M059J (cell line): ENCODE measurements at places on chromosomes 12 and 14. TPM values are rescaled to one million over a fixed set of nuclear protein-coding genes. Genes with fewer than 3 reads are reported as not detected.

GRCh38 chr12:95582230-95583058, 31.2 kb upstream of the USP44 start:
- peak; percentile 57 for DNase-seq

DNA sequence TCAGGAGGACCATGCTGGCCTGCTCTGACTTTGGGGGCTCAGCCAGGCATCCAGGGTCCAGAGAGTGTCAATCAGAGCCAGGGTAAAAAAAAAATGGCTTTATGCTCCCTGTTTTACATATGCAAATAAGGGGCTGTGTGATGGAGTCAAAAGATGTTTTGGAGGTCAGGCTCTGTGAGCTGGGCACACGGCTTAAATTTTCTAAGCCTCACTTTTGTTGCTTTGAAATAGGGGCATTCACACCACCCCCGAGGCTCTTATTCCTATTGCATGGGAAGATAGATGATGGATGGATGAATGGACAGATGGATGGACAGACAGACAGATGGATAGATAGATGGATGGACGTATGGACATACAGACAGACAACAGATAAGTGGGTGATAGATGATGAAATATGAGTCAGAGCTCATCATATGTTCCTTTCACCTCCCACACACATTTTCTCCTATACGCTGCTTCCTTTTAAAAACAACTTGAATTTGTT, 42.7 kb downstream of the RIN3 start:
- no peak for DNase-seq

DNA sequence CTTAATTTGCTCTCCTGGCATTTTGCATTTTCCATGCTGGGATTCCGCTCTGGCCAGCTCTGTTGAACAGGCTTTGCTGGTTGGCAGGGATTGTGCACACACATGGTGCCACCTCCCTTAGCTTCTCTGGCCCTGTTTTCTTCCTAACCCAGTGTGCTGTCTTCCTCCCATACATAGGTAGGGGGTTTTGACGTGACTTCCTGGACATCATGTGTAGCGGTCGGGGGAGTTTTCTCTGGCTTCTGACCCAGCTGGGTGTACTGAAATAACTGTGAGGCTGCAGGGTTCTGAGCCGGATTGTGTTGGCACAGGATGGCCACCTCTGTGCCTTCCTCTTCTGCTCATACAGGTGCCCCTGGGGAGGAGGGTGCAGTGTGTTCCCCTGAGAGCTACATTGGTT, 25.7 kb downstream of the C14orf132 start:
- DNase-seq, result no peak

DNA sequence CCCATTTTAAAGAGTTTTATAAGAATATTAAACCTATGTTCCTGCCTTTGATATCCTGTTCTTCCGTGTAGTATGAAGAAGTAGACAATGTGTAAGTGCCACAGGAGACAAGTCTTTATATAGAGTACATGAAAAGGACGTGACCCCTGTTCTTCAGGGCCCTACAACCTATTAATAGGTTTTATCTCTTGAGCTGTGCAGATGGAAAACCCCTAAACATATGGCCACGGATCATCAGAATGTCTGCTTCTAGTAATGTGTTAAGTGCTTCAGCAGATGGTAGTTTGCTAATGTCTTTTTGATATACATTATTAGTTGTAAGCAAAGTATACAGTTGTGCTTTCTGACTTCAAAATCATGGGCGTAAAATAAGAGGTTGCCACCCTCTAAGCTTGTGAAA, 228.5 kb downstream of the PTPRO start:
- no peak for DNase-seq

DNA sequence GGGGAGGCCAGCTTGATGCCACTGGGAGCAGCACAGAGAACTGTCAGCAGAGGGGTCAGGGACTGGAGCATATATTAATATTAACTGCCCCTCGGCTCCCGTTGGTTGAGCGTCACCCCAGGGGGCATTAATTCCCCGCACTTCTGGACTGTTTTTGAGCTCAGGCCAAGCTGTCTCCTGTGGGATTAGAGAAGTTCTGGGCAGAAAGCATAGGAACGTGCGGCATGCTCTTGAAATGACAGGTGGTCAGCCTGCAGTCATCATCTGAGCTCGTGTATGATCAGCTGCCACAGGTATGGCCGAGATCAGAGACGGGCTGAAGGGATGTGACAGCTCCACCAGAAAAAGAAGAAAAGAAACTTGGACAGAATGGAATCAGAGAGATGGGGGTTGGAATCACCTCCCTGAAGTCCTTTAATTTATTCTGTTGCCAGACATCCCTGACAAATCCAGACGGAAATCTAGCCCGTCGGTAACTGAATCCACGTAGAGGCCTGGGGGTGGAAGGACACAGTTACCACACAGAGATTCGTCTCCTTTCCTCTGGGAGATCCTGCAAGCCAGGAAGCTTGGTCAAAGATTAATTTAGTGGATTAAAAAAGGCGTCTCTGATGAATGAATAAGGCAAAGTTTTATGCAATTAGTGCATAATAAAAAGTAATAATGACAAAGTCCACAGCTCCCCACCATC, 23.6 kb downstream of the NR1H4 start:
- no peak for DNase-seq

- DNase-seq, result no peak
Observed at GRCh38 chr12:54988402-54989054, 4.0 kb upstream of the TESPA1 start.

DNA sequence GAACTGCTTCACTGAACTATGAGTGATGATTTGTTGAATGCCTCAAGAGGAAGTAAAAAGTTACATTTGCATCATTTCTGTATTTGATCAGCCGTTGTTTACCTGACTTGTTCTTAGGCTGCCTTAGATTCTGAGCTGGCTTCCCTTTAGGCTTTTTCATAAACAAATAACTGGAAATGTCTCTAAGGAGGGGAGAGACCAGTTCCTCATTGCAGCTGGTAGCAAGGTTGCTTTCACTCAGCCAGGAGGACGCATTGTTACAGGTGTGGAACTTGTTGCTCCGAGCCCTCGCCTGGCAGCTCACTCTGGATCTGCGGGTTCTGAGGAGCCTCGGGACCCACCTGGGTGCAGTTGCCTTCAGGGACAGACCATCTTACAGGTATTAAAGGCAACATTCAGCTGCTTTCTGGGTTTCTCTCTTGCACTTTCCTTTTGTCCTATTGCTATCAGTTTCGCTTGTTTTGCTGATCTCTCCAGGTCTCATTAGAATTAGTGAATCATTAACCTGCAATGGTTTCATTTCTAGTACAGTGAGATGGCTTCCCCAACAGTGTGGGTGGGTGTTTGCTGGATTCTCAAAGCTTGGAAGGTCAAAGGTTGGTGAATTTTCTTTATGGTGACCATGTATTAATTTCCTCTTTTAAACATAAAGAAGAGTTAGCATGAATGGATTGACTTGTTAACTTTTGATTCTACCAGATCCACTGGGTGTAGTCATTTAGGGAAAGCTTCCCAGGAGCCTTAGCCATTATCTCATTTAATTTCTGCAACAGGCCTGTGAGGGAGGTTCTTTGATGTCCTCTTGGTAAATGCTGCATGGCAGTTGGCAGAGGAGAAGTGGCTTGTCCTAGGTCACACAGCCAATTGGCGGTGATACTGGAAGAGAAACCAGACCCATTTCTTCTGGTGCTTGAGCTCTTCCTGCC, at the start of gene PLEKHG7:
Gene PLEKHG7 (plus strand): TSS at position 236 of the 926 bp plus-strand sequence. CDS start 3,643 bp downstream, outside the sequence.
- DNase-seq, result no peak

DNA sequence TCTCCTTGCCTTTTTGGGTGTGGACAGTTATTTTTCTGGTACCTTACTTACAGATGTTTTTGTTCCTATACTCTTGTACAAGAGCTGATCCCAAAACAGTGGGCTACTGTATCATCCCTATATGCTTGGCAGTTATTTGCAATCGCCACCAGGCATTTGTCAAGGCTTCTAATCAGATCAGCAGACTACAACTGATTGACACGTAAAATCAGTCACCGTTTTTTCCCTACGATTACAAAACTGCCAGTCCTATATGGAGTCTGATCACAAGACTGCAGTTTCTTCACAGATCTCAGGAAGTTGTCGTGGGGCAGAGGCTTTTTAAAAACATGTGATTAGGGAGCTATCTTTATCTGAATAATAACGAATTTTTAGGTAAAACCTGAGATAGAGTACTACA, 1.3 kb downstream of the LYSET start:
- DNase-seq, result no peak

DNA sequence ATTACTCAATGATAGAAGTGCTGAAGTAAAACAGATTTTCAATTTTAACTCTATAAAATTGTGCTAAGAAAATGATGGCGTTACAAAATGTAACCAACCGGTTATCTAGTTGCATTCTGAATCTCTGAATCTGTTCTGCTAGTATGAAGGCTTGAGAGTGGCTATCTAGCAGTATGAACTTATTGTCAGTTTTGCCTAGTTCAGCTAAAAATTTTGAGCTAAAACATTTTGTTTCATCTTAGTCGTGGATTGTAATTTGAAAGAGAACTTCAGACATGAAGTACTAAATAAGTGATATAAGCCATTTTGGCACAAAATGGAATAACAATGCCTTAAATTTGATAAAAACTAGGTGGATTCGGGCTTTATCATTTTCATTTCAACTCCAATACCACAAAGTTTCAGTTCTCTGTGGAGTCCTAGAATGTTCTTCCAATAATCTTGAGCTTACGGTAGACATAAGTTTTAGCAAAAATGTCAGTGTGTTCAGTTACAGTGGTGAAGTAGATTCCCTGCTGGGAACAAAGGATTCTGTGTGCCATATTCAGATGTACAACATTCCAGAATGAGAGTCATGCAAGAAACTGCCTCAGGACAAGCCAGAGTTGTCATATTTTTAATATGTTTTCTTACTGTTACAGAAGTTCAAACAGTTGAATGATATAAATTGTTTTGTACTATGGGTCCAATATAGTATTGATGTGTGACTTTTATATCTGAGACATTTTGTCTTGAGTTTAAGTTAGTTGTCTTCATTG, 28.1 kb downstream of the ATP6V1D start:
- peak; percentile 51 for DNase-seq

GRCh38 chr12:104484079-104484478, 27.3 kb downstream of the CHST11 start:
- DNase-seq, result no peak

DNA sequence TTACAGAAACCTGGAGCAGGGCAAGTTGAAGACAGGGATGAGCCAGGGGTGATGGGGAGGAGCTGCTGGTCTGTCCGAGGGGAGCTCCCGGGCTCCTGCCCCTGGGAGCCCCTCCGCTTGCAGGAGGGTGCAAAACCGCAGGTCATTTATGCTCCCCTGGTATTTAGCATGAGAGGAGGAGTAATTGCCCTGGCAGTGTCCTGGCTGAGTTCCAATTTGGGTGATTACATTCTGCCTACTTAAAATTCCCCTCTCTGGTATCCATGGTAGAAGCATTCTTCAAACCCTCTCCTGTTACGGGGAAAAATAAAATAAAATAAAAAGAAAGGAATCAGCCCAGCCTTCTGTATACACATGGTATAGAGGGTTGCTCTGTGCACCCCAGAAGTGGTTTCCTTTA, 61.7 kb upstream of the VRK1 start:
- no peak for DNase-seq

- DNase-seq, result peak; percentile 98
Observed at GRCh38 chr12:45234139-45234865, 18.4 kb downstream of the ANO6 start.

- no peak for DNase-seq
Observed at GRCh38 chr12:4434301-4434700, 11.3 kb downstream of the FGF6 start.

Gene PIWIL1
- total RNA-seq, result not detected in 2 replicates

Gene SLC25A21
- total RNA-seq, result 0.94 and 2.4 TPM in 2 replicates

Gene NEDD1
- 45.2 and 46.7 TPM in 2 replicates for total RNA-seq

Gene EIF2S3B
- total RNA-seq, result 0.64 and 1.1 TPM in 2 replicates
